Urinary bladder (tissue), 4 donors: ENCODE measurements at places on chromosomes 7 and 10. TPM values are rescaled to one million over a fixed set of nuclear protein-coding genes. Genes with fewer than 3 reads are reported as not detected.

Gene GPC2
- polyA plus RNA-seq, result 0.80 TPM

Gene SSC4D
- 0.68 TPM for polyA plus RNA-seq

Gene CYP2C18
- 0.04 TPM for polyA plus RNA-seq

Gene TIMM23B
- 11.4 TPM for polyA plus RNA-seq

Gene MASTL
- polyA plus RNA-seq, result 4.8 TPM

Gene GLI3
- 8.1 TPM for polyA plus RNA-seq

Gene HIP1
- polyA plus RNA-seq, result 17.7 TPM

Gene SPAM1
- not detected for polyA plus RNA-seq

Gene CALML3
- not detected for polyA plus RNA-seq

Gene SYT15B
- polyA plus RNA-seq, result 6.7 TPM

Gene SUFU
- polyA plus RNA-seq, result 11.2 TPM

Gene TBX20
- polyA plus RNA-seq, result 22.4 TPM

Gene HMX2
- polyA plus RNA-seq, result not detected

Gene NEBL
- 2.0 TPM for polyA plus RNA-seq

Gene OR13A1
- polyA plus RNA-seq, result 0.32 TPM

Gene RET
- polyA plus RNA-seq, result 1.6 TPM

Gene TUBB8
- polyA plus RNA-seq, result 0.48 TPM

Gene FRMPD2
- polyA plus RNA-seq, result 0.10 TPM

Gene VOPP1
- 26.8 TPM for polyA plus RNA-seq

Gene ANK3
- 10.9 TPM for polyA plus RNA-seq

Gene PLA2G12B
- polyA plus RNA-seq, result not detected

Gene FAM25A
- not detected for polyA plus RNA-seq

Gene DMBT1
- 4.8 TPM for polyA plus RNA-seq

Gene MUC12
- 2.1 TPM for polyA plus RNA-seq

Gene INSYN2A
- 0.47 TPM for polyA plus RNA-seq

Gene ARF5
- polyA plus RNA-seq, result 187 TPM

Gene COL28A1
- polyA plus RNA-seq, result 5.3 TPM

Gene LEP
- 5.3 TPM for polyA plus RNA-seq

Gene NXPH1
- polyA plus RNA-seq, result 0.14 TPM

Gene NCF1
- polyA plus RNA-seq, result 3.3 TPM

Gene FBXO24
- polyA plus RNA-seq, result 0.57 TPM

Gene MRPL32
- polyA plus RNA-seq, result 48.4 TPM

Gene CH25H
- polyA plus RNA-seq, result 3.8 TPM

Gene SLC13A1
- polyA plus RNA-seq, result not detected

Gene EEPD1
- polyA plus RNA-seq, result 18.4 TPM

Gene PTEN
- polyA plus RNA-seq, result 37.6 TPM

Gene ADGRA1
- polyA plus RNA-seq, result 0.03 TPM

Gene SPDYE2
- polyA plus RNA-seq, result 0.14 TPM
